ENCODE measurements at places on chromosomes 7 and 10. TPM values are rescaled to one million over a fixed set of nuclear protein-coding genes. Genes with fewer than 3 reads are reported as not detected.

SNCG gene
- 1.7 TPM for total RNA-seq

STEAP2 gene
- 5.1 TPM for total RNA-seq

CDK14 gene
- 30.2 TPM for total RNA-seq

COL26A1 gene
- 0.43 TPM for total RNA-seq

SMKR1 gene
- 0.75 TPM for total RNA-seq

CHCHD3 gene
- total RNA-seq, result 14.5 TPM

MMD2 gene
- total RNA-seq, result not detected

PRRT4 gene
- total RNA-seq, result not detected

Data from pancreas (tissue), 10 donors.